Amniotic stem cell (primary cell): ENCODE measurements at places on chromosomes 11 and 22.

GRCh38 chr11:125429807-125430678 lies 66.0 kb downstream of the FEZ1 start:
- DNase-seq: no peak

GRCh38 chr11:102279641-102280170 lies 37.6 kb upstream of the BIRC3 start:
- no peak for DNase-seq

DNA sequence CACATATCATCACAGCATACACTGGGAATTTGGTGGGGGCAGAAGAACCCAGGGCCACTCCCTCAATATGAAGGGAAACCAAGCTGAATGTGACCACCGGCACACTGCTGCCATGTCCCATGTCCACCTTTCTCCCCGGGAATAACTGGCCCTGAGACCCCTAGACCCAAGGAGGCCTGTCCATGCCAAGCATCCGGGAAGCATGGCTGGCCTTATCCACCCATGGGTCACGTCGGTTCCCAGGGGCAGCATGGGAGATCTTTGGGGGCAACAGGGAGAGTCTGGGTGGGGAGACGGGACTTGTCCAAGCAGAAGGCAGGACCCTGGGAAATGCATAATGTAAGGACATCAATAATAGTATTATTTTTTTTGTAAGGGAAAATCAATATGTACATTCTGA lies 10.4 kb upstream of the MIEF1 start:
- no peak for DNase-seq

- DNase-seq: no peak
Observed at GRCh38 chr11:35563484-35564244, 38.2 kb upstream of the PAMR1 start.

DNA sequence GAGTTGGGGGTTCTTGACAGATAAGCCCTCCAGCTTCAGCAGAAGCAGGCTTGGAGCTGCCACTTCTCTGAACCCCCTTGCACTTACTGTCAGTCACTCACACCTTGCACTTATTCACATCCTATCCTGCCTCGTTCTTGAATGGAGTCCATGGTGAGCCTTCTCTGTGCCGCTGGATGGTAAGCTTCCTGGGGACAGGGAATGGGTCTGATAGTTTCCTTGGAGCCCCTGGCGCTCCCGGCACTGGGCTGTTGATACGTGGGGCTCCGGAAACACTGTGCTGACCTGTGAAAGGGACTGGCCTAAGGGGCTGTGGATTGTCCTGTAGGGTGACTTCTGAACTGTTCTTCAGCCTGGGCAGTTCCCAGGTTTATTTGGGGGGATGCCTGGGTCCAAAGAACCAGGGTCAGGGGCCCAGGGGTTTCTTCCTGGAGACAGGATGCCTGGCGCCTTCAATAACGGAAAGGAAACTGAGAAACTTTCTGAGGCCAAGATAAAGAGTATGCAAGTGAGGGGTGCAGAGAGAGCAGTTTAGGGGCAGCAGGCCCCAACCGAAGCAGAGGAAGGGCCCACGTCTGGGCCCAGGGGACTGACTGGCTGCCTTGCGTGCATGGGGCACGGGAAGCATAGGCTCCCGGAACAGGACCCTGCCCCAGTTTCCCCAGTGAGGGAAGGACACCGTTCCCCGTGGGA lies 709 bp upstream of the ST3GAL4 start:
- DNase-seq: no peak

- no peak for DNase-seq
Observed at GRCh38 chr11:92225568-92226330, 1.1 kb downstream of the FAT3 start.

GRCh38 chr11:68033708-68034045 lies 3.2 kb downstream of the NDUFS8 start:
- no peak for DNase-seq

DNA sequence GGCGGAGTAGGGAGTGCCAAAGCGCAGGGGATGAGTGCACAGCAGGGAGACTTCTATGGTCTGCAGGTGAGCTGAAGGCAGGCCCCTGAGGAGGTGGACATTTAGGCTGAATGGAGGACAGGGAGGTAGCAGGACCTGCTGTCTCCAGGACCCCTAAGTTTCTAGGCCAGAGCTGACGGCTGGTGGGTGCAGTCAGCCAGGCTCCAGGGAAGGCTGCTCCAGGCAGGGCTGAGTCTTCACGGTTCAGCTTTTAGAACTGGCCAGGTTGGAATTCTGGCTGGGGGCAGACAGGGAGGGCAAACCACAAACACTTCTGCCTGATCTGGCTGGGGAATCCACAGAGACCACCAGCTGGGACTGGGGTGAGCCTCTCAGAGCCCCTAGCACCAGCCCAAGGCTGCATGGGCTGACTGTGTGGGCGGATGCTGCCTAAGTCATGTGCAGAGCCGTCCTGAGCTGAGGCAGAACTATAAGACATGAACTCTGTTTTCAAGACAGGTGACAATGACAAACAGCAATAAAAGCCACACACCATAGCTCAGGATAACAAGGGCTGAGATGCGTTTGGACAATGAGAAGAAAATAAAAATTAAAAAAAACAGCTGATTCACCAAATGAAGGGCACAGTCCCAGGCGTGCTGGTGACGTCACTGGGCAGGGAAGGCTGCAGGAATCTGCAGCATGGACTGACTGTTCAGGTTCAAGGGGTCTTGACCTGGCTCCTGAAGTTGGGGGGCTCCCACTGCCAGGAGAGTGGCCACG lies 10.4 kb upstream of the MALAT1 start:
- no peak for DNase-seq

DNA sequence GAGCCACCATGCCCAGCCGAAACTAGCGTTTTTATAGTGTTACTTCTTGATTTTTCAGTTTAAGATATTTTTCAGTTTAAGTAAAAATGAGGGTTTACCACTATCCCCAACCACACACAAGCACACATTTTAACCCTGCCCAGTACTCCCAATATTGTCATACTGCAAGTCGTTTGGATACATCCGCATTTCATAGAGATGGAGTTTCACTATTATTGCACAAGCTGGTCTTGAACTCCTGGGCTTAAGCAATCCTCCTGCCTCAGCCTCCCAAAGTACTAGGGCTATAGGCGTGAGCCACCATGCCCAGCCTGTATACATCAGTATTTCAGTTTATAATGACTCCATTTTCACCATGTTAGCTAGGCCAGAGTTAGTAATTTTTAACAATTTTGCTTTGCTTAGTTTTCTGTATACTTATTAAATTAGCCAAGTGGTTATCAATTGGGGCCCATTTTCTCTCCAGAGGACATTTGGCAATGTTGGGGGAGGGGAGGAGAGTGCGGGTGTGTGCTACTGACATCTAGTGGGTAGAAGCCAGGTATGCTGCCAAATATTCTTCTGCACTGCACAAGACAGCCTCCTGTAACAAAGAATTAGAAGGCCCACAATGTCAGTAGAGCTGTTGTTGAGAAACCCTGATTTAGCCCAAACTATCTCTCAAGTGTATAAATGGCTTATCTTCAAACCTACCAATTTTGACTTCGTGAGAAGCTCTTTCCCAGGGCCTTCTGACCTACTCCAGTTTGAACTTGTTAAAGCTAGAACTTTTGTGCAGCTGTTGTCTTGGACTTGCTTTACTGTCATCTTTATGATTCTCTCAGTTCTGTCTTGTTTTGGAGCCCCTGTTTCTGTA lies 7.3 kb downstream of the USP47 start:
- DNase-seq: no peak

- no peak for DNase-seq
Observed at GRCh38 chr11:118939404-118939915, 13.7 kb upstream of the BCL9L start.

DNA sequence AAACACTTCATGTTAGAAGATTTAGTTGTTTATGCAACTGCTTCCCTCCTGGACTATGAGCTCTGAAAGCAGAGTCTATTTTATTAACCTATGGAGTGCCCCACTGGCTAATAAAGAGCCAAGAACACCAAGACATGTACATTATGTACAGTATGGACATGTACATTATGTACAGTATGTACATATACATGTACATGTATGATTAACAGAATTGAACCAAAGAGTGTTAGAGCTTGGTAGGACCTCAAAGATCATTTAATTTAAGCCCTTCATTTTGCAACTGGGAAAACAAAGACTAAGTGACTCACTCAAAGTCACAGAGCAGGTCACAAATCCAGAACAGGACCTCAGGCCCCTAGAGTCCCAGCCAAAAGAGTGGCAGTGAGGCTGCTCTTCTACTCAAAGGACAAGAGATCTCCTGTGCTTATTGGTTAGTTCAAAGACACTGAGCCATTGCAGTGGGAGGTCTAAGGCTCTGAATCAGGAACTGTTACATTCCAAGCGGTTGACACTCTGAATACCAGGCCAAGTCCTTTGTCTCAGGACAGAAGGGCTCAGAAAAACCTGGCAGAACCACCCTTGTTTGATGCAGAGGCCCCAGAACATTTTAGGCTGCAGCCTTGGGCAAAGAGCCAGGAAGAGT lies 103.8 kb downstream of the FAM168A start:
- no peak for DNase-seq

- DNase-seq: no peak
Observed at GRCh38 chr11:33064033-33064825, 24.9 kb downstream of the TCP11L1 start.

GRCh38 chr11:9109858-9110731 lies 18.7 kb upstream of the SCUBE2 start:
- no peak for DNase-seq

DNA sequence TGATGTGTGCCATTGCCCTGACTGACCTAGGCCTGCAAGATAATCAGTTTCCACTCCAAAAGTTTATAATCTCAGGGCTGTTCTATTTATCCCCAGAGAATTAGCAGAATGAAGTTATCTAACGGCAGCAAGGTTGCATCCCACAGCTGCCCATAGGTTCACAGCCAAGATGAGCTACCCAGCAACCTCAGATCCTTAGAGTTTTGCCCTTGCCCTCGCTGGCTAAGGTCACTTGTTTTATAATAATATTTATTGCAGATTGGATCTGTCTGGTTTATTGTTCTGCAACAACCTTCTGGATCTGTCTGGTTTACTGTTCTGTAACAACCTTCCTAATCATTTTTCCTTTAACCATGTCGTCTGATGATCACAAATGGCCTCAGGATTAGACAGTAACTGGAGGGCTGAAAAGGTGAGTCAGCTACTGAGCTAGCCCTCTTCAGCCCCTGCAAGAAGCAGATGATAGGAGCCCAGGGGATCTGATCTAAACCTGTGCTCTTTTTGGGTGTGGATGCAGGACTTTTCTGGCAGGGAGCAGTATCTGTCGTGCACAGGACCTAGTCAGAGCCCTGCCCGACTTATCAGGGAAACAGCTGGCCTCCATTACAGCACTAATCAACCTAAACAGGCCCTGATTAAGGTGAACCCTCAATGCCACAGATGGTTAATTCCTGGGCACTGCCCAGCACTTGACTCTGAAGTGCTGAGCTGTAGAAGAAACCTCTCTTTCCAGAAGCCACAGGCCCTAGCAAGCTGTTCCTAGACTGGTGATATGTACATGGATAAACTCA lies 642.9 kb upstream of the KIRREL3 start:
- DNase-seq: no peak
